H54 (cell line): ENCODE measurements at places on chromosomes 2 and 18.

- DNase-seq = no peak
Measured at GRCh38 chr2:198382811-198383210, 578.4 kb downstream of the PLCL1 start.

DNA sequence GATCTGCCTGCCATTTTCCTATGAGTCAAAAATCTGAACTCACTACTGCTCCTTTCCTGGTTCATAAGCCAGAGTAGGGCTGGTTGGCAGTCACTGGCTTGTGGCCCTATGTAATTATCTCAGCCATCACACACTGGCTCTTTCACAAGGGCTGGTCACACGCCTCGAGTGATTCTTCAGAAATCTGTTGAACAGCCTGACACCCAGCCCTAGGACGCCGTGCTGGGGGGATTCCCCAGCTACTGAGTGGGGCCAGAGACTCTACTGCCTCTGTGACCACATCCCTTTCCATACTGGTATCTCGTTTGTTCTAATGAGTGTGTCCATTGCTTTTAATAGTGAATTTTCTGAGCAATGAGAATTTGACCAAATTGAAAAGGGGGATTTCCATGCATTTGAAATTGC is 45.8 kb upstream of the RBM44 start:
- DNase-seq = no peak

- DNase-seq = no peak
Measured at GRCh38 chr18:21632393-21632792, 20.3 kb downstream of the SNRPD1 start.

GRCh38 chr2:197674591-197674990 is 796 bp downstream of the RFTN2 start:
- DNase-seq = no peak

DNA sequence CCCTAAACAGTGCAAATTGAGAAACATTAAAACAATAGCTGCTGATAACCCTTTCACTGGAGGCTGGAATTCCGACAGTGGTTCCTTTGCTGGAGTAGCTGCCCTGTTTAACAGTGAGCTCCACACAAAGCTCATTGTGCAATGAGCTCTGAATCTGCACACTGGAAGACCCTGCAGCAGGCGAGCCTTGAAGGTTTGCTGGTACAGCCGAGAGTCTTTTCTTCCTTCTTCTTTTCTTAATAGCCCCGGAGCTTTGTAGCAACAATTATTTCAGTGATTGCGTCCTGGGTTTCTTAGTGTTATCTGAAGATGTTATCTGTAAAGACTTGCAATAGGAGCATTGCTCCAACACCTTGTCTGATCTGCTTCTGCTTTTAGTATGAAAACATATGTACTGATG is 50.8 kb upstream of the CXCR4 start:
- no peak for DNase-seq

- no peak for DNase-seq
Measured at GRCh38 chr2:237669628-237670392, 42.4 kb downstream of the LRRFIP1 start.

- peak; percentile 60 for DNase-seq
Measured at GRCh38 chr2:23381084-23381483, 3.9 kb upstream of the KLHL29 start.

DNA sequence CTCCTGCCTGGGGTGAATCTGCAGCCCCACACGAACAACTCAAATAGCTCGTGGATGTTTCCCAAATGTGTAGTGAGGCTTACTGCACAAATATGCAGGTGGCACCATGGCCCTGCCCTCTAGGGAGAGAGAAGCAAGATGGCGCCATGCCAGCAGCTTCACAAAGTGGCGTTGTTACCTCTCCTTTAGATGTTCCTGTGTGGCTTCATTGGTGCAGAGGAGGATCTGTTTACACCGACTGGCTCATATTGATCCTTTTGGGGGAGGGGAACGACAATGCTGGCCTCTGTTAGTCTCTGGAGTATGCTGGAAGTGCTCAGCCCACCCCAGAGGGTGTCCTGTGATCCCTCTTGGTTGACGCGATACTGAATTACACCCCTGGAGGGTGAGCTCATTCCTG is 99.5 kb upstream of the GATA6 start:
- no peak for DNase-seq

DNA sequence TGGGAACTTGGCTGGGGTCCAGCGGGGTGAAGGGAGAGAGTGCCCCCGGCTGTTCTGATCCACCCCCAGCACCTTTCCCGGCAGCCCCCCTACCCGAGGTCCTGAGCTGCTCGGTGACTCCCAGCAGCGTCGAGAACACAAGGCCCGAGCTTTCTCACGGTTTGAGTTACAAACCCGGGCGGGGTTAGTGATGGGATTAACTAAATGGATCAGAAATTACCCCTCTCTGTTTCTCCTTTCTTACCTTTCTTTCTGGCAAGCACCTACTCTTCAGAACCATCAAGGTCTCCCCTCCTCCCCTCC is 139.4 kb upstream of the GPC1 start:
- no peak for DNase-seq

DNA sequence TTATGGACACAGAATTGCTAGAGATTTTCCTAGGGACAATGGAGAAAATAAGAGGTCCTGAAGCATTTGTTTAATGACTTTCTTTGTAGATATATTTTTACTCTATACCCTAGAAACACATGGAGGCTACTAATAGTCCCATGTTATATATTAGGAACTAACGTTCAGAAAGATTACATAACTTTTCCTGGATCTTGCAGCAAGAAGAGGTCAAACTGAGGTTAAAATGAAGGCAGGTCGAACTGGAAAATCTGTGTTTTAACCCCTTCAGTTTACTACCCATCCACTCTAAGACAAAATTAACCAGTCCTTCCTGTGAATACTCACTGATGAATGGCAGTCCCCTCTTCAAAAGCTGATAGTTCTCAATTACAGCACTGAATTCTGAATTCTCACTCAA is 1415.8 kb upstream of the CELF4 start:
- no peak for DNase-seq

- DNase-seq = no peak
Measured at GRCh38 chr2:129118296-129118695, 799.6 kb upstream of the HS6ST1 start.

- no peak for DNase-seq
Measured at GRCh38 chr18:31252522-31252921, 65.4 kb upstream of the DSG1 start.

- DNase-seq = no peak
Measured at GRCh38 chr2:222547083-222547482, 108.8 kb downstream of the FARSB start.

- DNase-seq = no peak
Measured at GRCh38 chr2:224287531-224287930, 114.4 kb downstream of the FAM124B start.

GRCh38 chr2:160425434-160426151 is 68.0 kb downstream of the RBMS1 start:
- DNase-seq = no peak

GRCh38 chr2:24617424-24617823 is 126.4 kb downstream of the NCOA1 start:
- no peak for DNase-seq

DNA sequence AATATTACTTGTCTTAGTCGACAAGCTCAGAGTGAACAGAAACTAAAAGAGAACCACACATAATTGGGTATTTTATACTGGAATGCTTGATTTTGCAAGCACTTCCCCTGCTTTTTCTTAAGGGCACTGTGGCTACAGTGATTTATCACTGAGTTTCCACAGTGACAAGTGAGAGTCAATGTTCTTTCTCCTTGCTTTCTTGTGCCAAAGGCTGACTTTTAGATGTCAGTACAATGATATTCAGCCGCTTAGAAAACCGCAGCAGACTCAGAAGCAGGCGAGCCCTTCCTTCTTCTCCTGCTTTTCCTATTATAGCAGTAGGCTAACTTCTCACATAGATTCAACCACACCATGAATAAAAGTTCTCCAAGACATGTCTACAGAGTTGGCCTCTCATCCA is 1603.6 kb upstream of the NXPH2 start:
- no peak for DNase-seq

- no peak for DNase-seq
Measured at GRCh38 chr2:45897842-45898241, 246.4 kb downstream of the PRKCE start.

- DNase-seq = no peak
Measured at GRCh38 chr2:119996148-119996547, 16.7 kb upstream of the EPB41L5 start.

- no peak for DNase-seq
Measured at GRCh38 chr2:85828725-85829124, 60.1 kb downstream of the ST3GAL5 start.

DNA sequence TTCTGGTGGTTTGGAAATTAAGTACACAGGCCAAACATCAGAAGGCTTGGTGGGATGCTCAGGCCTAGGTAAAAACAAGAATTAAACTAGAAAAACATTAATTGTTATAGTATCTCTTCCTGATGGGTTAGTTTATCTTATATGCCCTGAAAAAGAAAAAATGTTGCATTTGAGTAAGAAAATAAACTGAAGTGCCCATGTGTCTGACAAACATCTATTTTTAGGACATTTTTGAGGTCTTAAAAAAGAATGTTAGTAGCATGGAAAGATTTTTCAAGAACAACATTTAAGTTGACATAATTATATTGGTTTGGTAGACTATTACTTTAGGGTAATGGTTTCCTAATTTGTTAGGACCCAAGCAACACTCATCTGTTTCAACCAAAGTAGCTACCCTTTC is 140.1 kb upstream of the RND3 start:
- no peak for DNase-seq

DNA sequence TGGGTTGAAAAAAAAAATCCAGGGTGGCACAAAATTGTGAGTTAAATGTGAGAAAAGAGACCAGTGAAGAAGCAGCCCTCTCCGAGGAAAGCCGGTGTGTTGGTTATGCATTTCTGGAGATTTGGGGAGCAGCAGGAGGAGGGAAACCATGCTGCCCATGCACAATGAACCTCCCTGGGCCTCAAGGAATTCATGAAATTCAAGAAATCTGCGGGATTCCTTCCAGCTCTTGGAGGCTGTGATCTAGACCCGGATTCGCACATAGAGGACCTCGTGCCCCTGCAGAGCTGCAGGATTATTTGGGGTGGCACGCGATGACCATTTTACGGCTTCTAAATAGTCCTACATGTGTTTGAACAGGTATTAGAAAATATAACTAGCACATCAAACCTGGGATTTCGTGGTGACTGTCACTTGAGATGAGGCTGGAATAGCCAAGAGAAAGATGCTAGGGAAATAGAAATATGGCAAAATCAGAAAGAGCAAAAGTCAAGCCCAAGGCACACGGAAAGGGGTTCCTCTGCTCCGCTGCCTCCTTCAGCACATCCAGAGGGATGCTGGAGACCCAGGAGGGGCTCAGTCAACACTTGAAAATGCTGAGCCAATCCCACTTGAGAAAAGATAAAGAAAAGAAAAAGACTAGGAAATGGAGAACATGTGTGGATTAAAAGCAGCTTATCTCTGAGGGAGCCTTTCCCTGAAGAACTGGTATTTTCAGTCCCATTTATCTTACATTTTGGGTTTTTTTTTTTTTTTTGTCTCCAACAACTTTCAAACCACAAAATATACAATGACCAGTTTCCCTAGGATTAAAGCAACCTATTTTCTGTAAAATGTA is 22.0 kb downstream of the KCTD1 start:
- DNase-seq = no peak

GRCh38 chr2:44456946-44457345 is 95.2 kb downstream of the CAMKMT start:
- DNase-seq = no peak

GRCh38 chr2:235827585-235827992 is 333.7 kb downstream of the AGAP1 start:
- peak; percentile 78 for DNase-seq

GRCh38 chr2:2491964-2492363 is 160.9 kb upstream of the MYT1L start:
- DNase-seq = no peak
